ENCODE measurements at places on chromosomes 12 and 14.

- no peak for DNase-seq
Observed at GRCh38 chr12:52238916-52239646, 6.0 kb downstream of the KRT7 start.

- no peak for DNase-seq
Observed at GRCh38 chr14:32698831-32699230, 239.8 kb upstream of the NPAS3 start.

DNA sequence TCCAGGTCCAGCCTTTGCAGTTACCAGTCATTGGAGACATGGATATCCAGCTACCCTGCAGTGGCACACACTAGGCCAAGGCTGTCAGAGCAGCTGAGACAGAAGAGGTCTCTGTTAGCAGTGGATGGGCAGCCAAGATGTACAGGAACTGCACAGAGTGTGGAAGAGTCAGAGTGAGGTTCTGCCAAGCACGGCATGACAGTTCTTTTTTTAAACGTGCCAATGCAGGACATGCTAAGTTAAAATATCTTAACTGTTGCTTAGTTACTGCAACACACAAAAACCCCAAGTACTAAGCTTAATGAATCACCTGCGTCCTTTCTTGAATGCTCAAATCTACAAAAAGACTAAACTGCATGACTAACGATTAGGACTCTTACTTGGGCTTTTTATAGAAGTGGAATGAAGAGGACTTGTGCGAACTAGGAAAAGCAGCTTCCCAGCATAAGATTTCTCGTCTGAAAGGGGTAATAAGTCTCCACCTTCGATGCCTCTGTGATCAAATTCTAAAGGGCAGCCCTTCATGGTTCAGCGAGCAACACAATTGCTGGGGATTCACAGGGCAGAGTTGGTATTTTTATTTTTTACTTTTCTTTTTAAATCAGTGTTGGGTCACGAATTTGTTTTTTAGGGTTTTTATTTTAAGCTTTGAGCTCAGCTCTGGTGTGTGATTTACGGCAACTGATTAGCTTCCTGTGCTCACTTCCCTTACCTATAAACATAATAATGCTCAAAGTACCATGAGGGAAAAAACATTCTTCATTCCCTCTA lies 20.6 kb downstream of the MAPK1IP1L start:
- DNase-seq, result no peak

- no peak for DNase-seq
Observed at GRCh38 chr12:69619050-69619449, 8.3 kb upstream of the LRRC10 start.

DNA sequence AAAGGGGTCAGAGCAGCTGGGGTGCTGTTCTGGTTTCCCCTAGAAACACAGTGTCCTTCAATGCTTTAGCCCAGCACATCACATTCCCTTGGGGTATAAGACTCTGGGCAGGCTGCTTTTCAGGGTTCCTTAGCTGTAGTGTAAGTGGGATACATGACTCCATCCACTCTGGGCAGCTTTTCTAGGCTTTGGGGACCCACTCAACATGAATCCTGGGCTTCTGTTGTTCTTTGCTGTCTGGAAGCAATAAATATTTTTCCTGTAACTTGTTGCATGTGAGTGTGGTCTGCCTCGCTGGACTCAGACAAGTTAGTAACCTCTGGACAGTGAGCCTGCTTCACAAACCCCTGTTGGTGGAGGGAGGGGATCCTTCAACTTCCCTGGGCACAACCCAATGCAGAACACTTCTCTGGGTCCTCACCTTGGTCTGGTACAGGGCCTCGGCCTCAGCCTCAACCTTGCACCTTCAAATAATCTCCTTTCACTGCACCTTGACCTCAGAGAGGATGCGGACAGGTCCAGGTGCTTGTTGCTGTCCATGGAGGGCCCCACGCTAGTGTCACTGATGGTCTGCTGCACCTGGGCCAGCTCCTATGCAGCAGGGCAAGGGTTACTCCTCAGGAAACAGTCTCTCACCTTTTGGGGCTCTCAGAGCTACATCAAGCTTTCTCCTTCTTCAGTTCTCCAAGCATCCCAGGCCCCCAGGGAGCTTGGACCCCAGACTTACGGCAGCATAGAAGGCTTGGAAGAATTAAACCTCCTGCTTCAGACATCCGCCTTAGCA lies 13.5 kb upstream of the KRT73 start:
- DNase-seq, result no peak

DNA sequence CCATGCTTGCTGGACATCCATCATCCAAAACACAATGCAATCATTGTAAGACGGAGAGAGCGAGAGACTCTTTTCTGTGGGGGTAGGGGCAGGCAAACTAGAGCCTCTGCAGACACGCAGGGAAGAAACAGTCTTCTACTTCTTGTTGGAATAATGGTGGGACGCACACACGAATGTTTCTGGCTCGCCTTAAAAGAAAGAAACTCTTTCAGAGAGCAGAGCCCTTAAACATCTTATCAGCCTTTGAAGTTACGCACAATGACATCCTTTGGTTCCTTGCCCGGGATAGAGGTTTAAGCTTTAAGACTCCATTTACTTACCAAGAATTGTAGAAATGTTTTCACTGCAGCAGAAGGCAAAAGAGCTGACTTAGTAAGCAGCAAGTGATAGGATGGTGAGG lies 133.8 kb upstream of the FOXN3 start:
- no peak for DNase-seq

- no peak for DNase-seq
Observed at GRCh38 chr14:33062476-33062875, 123.8 kb downstream of the NPAS3 start.

DNA sequence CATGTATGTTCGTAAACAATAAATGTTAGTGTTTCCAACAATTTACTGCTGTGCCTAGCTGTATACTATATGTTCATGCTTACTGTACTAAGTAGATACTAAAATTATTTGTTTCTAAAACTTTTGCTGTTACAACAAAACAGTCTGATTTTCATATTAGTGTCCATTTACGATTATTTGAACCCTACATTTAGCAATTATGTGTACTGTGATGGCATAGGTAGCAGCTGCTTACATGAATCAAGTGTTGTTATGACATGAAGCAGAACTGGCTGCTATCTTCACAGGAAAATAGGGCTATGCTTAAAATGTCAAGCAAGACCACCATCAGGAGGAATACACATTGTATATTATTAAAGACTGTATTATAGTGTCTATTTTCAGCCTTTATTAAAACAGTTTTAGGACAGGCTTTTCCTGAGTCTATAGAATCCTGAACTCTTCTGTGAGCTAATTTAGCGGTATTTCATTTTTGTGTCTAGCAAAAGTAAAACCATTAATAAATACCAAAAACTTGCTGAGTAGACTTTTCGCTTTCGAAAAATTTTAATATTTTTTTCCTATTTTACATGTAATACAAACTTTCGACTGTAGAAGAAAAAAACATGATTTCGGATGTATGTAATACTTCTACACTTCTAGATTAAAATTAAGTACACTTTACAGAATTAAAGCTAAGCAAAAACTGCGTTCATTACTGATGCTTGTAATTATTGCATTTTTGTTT lies 1.1 kb upstream of the WDR89 start:
- DNase-seq, result no peak

GRCh38 chr14:92185559-92185958 lies 63.8 kb downstream of the CPSF2 start:
- DNase-seq, result no peak

GRCh38 chr12:30810918-30811317 lies 56.2 kb upstream of the CAPRIN2 start:
- no peak for DNase-seq

GRCh38 chr12:53594897-53595615 lies 31.1 kb downstream of the ATF7 start:
- no peak for DNase-seq

- no peak for DNase-seq
Observed at GRCh38 chr12:120098756-120099470, 17.6 kb downstream of the RAB35 start.

DNA sequence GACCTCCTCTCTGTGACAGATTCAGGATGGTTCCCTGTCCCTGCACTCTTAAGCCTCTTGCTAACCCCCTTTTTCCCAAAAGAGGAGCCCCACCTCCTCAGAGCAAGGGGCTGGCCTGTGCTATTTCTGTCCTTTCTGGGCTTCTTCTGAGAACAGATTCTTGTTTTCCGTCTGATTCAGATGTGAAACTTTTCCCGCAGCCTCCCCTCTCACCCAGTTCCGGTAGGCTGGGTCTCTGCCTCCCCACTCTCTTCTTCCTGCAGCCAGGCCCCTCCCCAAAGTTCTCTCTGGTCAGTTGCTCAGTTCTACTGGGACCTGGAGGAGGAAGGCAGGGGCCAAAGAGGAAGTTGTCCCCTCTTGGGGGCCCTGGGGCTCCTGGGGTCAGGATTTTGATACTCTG lies 11.8 kb downstream of the PDE1B start:
- DNase-seq, result no peak

- no peak for DNase-seq
Observed at GRCh38 chr14:53619691-53620231, 336.9 kb downstream of the BMP4 start.

DNA sequence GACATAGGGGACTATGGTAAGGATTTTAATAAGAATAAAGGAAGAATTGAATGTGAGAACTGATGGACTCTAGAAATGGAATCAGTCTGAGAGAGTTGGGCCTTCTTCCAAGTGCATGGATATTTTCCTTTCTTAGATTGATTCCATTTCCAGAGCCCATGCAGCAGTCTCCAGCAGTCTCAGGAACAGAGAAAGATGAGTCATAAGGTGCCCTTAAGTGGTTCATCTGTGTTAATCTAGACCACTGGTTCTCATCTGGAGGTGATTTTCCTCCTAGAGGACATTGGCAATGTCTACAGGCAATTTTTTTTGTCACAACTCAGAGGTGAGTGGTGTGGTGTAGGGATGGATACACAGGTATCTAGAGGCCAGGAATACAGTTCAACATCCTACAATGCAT lies 25.9 kb downstream of the TRIM9 start:
- DNase-seq, result no peak

DNA sequence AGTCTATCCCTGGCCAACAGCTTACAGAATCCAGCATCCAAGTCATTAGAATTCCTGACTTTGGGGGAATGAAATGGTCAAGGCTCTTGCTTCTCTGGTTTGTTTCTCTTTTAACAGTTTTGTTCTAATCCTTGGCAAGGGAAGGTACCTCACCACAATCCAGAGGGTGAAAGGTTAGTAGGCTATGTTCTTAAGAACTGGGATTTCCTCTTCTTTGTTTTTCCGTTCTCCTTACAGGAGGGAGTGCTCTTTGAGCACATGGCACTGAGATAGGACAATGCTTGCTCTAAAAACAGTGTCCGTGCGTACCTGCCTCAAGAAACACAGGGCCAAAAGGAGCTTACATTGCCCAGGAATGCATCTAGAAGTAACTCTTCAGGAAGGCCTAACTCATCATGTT lies 156.6 kb downstream of the GCH1 start:
- DNase-seq, result no peak

DNA sequence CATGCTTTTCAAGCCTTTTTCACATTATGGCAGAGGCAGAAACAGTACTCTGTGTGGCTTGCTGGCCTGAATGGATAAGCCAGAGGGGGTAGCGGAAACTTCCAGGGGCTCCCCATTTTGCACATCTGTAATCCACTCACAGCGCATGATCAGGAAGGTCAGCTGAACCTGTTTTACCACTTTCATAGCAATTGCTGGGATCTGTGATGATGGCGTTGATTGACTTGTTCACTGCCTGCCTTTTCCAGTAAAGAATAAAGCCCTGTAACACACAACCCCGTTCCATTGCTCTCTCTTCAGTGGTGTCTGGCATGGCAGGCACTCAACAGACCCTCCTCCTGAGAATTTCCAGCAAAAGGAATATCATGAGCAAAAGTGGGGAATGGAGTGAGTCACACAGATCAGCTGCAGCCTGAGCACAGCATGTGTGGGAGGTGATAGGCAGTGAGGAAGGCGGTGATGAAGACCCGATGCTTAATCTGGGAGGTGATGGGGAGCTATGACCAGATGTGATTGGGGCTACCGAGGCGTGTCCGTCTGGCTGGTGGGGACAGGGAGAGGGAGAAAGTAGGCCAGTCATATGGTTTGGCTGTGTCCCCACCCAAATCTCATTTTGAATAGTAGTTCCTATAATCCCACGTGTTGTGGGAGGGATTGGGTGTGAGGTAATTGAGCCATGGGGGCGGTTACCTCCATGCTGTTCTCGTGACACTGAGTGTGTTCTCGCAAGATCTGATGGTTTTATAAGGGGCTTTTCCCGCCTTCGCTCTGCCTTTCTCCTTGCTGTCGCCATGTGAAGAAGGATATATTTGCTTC lies 44.7 kb upstream of the CHST11 start:
- no peak for DNase-seq

GRCh38 chr12:56334490-56334793 lies 642 bp upstream of the PAN2 start:
- no peak for DNase-seq

DNA sequence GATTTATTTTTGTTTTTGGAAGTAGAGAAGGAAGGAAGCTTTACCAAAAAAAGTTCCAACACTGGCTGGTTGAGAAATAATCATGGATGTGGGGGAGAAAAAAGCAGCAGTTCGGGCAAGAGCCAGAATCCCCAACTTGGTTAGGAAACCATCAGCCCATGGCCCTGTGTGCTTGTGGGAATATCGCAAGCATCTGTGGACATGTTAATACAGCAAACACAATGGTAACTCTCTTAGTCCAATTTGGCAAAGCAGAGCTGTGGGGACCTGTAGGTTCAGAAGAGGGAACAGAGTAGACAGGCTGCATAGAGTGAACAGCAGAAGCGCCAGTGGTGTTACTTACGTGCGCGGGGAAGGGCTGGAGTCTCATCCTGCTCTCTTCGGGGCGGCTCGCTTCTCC lies 46.8 kb downstream of the TCHP start:
- DNase-seq, result no peak

DNA sequence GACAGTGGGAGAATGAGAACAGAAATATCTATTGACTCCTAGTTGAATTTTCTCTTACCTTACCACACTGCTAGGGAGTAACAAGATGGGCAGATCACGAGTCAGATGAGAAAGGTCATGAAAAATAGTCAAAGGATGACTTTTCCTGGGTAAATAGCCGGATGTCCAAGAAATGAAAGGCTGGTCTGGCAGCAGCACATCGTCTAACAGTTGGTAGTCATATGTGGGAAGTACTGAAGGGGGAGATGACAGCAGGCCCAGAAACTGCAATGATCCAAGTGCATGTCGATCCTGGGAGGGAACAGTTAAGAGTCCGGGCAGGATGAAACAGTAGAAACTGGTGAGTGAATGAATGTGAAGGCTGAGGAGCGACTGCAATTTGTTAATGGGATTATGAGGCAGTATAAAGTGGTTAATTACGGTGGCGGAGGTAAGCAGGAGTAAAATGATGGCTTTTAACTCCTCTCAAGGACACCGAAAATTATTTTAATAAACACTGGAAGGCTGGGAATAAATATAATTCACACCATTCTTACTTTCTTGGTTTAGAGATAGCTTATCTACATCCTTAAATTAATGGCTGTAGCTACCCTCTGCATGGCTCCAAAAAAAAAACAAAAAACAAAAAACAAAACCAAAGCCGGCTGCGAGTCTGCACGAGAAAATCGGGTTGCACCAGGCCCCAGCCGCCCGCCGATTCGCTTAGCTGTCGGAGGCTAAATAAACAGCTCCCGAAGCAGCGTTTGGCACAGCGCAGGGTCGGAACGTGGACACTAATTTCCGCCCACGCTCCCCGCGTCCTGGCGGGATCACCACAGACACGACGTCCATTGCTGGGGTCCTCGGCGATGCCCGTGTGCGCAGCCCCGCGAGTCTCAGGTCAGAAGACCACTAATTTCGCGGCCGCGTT lies 1.0 kb upstream of the ERC1 start:
- peak; percentile 81 for DNase-seq
